ENCODE measurements at places on chromosomes 7 and 10.

GRCh38 chr10:87867453-87867852 lies 4.0 kb downstream of the PTEN start:
- DNase-seq = no peak

- no peak for DNase-seq
These were observed 18.0 kb upstream of the SPOCK2 start for GRCh38 chr10:72106154-72106849.

GRCh38 chr7:154868921-154869320 lies 134.0 kb downstream of the PAXIP1 start:
- no peak for DNase-seq

GRCh38 chr7:28560767-28561166 lies 148.4 kb downstream of the CREB5 start:
- no peak for DNase-seq

Measured in BJ (cell line).